ENCODE measurements at places on chromosomes 12 and 14. TPM values are rescaled to one million over a fixed set of nuclear protein-coding genes. Genes with fewer than 3 reads are reported as not detected.

DNA sequence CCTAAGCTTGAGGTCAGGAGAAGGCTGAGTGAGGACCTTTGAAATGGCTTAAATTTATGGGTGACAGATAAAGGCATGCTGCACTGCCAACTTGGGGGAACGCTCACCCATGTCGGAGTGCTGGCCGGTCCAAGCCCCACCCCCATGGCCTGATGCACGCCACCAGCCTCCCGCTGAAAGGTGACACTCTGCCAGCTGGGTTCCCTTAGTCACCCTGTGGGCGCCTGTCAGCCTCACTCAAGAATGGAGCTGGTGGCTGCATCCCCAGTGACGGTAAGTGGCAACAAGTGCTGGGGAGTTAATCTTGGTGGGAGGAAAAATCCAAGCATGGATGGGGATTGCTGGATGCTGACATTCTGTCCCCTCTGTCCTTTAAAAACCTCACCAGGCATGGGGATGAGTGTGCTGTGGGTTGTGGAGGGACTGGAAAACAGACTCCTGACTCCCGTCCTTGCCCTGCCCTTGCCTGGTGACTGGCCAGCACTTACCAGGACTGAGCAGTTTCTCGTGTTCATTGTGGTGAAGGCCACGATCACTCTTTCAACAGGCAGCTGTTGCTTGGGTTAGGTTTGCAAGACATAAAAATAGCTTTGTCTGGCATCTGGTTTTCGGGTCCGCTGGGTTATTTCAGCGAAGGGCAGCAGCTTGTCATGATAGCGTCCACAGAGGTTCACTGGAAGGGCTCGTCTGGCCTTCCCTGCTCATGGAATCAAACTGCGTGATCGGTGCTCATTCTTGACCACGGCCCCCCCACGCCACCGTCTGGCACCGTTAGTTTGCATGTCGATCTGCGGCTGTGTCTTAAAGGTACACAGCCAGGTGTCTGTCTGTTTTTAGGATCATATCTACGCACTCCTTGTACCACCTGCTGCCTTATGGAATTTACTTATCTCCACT is 15.0 kb downstream of the ACACB start:
- DNase-seq, result no peak

- DNase-seq, result peak; percentile 78
Measured at GRCh38 chr14:93301821-93302447, 30.9 kb downstream of the BTBD7 start.

Gene MOAP1
- total RNA-seq, result 26.2 TPM

Gene CEBPE
- total RNA-seq, result not detected

GRCh38 chr12:109928058-109928656 is 28.1 kb downstream of the TCHP start:
- DNase-seq, result no peak

Gene ABCD2
- not detected for total RNA-seq

Data from kidney epithelial cell (primary cell).